ENCODE measurements at places on chromosomes 5 and 9.

DNA sequence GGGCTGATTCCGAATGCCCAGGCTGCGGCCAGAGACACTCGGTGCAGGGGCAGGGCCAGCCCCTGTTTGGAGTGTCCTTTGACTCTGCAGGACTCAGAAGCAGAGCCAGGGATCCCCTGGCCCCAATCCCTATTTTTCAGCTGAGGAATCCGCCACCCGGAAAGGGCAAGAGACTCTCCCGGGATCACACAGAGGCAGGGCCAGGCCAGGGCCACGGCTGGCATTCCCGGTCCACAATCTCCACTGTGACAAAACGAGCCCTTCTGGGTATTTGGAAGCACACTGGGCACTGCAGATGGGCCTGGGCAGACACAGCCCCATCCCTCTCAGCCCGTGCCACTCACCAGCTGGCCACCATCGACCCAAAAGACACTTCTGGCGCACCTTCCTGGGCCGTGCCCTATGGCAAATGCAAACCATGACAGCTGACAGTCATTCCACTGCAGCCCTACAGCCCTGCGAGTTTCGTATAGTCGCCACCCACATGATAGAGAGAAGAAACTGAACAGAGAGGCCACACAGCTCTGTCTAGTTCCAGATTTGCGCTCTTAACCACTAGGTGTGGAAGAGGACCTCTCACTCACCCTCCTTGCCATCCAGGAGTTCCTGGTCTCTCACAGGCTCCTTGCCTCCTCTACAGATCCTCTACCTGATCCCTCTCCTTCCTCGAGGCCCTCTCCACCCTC, 13.3 kb downstream of the NR5A1 start:
- no peak for DNase-seq

DNA sequence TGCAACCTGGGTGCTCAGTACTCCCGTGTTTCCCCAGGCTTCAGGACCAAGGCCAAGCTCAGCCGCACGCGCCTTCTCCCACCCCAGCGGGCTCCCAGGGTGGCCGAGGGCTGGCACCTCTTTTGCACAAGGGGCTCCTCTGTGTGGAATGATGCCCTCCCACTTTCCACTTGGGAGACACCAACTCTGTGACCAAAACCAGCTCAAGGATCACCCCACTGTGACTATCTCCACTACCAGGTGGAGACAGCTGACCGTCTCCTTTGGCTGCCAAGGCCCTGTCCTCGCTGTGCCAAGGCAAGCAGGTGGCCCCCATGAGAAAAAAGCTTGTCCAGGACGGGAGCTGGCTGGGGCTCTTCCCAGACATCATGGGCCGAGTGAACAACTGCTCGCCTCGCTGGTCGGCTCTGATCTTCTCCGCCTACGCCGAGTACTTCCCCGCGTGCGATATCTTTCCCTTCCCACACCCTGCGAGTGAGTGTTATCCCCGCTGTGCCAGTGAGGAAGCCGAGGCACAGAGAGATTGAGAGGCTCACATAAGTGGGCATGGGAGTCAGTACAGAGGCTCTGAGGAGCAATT, 132.8 kb downstream of the ZNF354C start:
- no peak for DNase-seq

- DNase-seq, result no peak
Measured at GRCh38 chr9:134152022-134152448, 12.3 kb downstream of the RNU6ATAC start.

GRCh38 chr5:56565644-56566043, 249.7 kb upstream of the MAP3K1 start:
- DNase-seq, result no peak

DNA sequence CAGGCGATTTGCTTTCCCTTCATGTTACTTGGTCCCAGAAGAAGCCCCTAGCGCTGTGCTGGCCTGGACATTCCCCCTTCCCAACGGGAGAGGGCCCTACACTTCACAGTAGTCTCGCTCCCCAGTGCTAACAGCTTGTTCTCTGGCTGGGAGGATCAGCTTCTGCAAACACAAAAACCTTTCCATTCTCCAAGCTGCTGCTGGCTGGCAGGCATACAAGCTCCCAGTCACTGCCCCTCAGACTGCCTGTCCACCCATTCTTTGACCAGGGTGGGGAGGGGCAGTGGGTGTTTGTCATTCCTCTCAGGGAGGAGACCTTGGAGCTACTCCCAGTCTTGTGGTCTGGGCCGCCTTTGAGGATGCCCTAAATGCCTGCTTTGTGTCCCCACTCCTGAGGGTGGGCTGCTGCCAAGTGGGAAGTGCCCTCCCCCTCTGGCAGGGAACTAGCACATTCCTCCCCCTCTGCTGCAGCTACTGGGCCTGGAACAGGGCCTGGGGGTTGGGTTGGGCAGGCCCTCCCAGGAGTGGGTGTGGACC, 20.8 kb downstream of the ENHO start:
- no peak for DNase-seq

DNA sequence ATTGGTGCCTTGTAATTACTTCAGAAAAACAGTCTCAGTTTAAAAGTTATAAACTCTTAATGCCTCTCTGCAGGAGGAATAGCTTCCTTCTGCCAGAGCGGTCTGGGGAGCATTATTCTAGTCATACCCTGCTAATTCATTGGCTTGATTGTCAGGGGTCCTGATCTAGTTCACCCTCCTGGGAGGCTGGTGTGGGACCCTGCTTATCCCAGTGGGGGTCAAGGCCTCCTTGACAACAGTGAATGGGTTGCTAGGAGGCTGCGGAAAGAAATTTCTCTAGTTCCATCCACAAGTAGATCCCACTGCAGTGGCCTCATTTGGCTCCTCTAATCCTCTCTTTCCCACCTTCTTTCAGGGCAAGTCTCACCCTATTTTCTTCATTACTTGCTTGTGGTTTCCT, 105.7 kb downstream of the TMC1 start:
- DNase-seq, result no peak

DNA sequence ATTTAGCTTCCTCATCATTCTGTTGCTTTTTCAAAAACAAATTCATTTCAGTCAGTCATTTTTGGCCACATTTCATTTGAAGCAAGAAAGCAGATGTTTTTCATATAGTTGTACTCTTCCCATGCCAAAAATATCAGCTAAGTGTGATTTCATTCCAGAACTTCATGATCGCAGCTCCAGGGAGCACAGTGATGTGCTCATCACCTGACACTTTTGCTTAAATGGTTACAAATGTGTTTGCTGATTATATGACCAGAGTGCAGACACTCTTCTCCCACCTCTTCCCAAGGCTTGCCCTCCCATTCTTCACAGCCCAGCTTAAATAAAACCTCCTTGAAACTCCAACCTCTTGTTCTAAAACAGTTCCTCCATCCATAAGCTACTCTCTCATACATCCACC, 32.6 kb downstream of the GABRB2 start:
- no peak for DNase-seq

DNA sequence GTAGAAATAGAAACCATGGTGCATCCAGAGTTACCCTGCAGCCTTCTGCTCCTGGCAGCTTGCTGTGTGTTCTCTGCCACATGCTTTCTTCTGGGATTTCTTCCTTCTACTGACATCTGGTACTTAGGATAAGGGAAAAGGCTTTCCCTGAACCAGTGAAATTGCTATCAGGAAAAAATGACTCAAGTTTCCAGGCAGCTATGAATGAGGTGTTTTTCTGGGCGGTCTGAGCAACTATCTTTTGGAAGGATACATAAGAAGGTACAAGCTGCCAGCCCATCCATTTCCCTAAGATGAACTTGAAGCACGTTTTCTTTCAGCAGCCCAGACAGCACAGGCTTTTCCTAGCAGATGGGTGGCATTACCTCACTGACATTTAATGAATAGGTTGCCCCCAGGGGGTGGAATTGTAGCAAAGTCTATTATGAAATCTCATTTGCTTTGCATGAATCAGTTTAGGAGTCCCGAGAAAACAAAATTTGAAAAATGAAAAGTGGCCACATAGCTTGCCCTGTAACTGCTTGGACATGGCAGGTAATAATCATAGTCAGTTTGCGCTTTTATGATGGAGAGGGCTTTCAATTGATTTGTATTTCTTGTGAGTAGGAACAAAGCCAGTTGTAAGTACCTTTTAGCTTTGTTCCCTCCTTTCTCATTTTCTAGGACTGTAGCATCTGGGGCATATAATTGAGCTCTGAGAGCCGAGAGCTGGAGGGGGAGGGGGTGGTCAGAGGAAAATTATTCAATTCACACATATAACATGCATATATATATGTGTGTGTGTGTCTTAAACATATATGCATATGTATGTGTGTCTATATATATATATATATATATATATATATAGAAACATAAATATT, 108.5 kb downstream of the C9orf152 start:
- no peak for DNase-seq

Measured in K562 (cell line).